ENCODE measurements at places on chromosomes 7 and 10.

- no peak for DNase-seq
Observed at GRCh38 chr10:13904064-13904463, 317.3 kb downstream of the PRPF18 start.

DNA sequence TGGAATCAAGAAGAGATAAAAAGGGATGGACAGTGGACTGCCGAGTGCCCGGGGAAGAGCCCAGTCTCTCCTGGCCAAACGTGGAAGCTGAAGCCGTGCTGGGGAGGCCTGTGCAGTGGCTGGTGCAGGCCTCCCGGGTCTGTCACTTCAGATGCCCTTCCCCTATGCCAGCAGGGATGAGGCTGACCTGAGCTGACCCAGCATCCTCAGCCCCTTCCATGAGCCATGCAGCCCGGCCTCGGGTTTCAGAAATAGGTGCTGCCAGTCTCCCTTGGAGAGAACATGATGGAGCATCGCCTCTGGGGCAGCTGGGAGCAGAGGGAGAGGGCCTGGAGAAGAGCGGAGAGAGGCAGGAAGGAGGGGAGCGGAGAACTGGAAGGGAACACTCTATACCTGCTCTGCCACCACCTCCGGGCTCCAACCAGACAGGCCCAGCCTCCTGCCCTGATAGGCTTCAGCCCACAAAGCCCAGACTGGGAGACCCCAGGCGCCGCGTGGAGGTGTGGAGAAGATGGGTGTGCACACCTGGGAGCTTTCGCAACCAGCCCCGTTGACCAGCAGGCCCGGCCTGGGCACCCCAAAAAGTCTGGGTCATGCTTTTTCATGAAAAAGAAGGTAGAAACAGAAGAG, 68.6 kb upstream of the PPP2R2D start:
- DNase-seq: no peak

GRCh38 chr7:90401989-90402388, 1.3 kb upstream of the CLDN12 start:
- peak; percentile 34 for DNase-seq

- DNase-seq: no peak
Observed at GRCh38 chr7:1508277-1508758, 4.1 kb upstream of the INTS1 start.

- no peak for DNase-seq
Observed at GRCh38 chr10:64113792-64114191, 592.6 kb downstream of the REEP3 start.

- DNase-seq: no peak
Observed at GRCh38 chr7:90224195-90224594, 12.7 kb downstream of the STEAP2 start.

DNA sequence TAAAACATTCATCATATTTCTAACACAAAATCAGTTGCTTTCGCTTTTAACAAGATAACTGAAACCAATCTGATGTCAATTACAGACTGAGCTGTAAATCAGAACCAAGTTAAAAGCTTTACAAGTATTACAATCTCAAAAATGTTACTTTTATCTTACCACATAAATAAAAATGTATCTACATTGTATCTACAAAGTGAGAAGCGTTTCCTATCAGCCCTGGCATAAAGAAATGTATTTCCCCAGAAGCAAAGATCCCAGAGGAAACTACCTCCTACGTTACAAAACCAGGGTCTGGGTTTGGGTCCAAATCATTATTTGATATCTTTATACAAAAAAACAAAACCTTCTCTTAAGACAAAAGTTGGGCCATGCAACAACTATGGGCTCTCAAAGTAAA, 2.6 kb downstream of the SMURF1 start:
- no peak for DNase-seq

GRCh38 chr10:22977751-22978150, 49.9 kb downstream of the ARMC3 start:
- no peak for DNase-seq

DNA sequence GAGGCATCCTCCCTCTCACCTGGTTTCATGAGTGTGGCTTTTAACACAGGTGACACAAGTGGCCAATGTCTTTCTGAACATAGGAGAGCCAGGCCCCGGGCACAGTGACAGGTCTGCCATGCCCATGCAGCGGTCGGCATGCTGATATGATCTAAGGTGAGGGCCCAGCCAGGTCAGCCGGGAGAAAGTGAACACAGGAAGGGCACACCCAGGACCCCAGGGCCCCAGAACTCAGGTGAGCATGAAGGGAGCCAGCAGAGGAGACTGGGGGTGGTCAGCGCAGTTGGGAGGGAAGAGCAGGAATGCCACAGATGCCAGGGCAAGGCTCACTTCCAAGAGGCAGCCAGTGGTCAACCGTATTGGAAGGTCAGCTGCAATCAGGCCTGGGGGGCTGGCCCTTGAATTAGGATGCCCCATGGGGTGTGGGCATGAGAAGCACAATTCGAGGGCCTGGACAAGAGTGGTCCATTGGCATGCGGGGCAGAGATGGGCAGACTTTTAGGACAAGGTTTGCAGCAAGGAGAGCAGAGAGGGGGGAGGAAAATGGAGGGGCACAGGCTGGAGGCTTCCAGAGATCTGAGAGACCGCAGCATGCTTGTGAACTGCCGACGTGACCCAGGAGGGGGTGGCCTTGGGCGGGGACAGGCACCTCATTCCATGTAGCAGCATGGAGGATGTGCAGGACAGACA, 3.9 kb upstream of the INPP5A start:
- DNase-seq: no peak

GRCh38 chr10:1100691-1101368, 44.6 kb downstream of the WDR37 start:
- no peak for DNase-seq

DNA sequence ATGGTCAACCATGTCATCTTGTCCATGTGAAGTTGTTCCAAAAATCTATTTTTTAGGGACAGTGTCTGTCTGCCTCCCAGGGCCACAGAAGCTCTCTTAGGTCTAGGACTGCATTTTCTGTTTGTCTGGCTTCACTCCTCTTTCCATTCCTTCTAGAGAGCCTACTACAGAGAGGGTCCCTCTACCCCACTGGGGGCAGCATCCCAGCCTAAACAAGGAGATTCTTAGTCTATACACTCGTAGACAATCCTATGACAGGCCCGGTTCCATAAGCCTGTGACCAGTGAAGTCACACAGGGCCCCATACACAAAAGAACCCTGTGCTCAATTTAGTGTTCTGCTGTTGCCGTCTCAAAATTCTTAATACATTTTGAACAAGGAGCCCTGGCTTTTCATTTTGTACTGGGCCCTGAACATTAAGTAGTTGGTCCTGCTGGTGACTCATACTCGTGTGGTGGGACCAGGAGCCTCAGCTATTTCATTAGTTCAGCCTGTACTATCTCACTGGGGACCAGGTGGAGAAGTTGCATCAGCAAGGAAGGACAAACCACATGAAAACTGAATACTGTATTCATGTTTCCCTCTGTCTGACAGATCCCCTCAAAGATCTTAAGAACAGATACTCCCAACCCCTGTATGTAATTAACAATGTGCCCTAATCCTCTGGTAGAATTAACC, 23.5 kb upstream of the FAM180A start:
- DNase-seq: no peak

DNA sequence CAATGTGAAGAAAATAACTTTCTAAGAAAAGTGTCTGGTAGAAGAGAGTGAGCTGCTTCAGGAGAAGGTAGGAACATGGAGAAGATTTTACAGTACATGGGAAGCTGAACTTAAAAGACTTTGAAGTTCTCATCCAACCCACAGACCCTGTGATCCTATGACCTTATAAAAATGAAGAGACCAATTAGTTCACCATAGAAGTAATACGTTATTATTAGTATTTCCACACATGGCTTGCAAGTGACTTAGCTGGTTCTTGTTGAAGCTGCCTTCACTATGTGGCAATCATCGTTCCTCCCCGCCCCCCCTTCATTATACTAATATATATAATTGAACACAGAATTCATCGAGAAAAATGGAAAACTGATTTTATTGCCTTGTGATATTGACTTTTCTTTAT, 129.1 kb downstream of the SND1 start:
- no peak for DNase-seq

DNA sequence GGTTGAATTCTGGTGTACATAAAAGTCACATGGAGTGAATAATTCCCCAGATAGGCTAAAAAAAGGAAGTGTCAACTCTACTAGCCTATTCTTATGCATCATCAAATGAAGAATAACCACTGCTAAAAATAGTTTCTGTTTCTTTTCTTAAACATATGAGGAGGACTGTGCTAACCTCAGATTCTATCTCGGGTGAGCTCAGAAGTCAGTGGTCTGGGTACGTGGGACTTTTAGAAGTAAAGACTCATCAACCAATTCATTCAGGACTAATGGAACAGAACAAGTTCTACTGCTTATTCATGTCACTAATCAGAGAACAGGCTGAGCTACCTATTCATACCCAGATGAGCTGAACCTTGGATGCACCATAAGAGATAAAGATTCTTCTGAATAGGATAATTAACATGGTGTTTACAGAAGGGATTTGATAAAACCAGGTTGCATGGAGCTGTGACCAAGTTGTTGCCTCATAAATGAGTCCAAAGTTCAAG, 9.5 kb upstream of the ASAH2 start:
- DNase-seq: no peak

- no peak for DNase-seq
Observed at GRCh38 chr7:78095549-78095948, 297.0 kb downstream of the PHTF2 start.

GRCh38 chr10:26881600-26882331, 21.0 kb upstream of the ABI1 start:
- DNase-seq: peak; percentile 21

- no peak for DNase-seq
Observed at GRCh38 chr10:75932921-75933320, 501.5 kb downstream of the LRMDA start.

GRCh38 chr7:68461430-68461829, 1136.8 kb upstream of the AUTS2 start:
- no peak for DNase-seq

DNA sequence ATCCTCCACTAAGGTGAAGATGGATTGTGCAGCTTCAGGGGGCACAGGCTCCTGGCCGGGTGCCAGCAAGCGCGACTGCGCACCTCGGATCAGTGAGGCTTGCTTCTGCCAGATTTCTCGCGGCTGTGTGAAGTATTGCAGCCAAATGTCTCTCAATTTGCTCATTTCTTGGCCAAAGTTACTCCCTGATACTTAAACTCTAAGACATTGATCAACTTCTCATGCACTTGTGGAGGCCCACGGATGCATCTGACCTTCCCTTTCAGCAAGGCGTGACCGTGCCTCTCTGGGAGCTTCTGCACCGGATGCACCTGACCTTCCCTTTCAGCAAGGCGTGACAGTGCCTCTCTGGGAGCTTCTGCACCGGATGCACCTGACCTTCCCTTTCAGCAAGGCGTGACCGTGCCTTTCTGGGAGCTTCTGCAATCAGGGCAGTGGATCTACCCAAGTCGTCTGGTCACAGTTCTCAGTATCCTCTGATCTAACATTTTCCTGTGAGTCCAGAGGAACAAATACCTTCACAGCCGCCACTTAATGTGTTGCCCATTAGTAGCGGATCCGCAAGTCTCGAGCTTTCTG, 248.3 kb downstream of the ADARB2 start:
- DNase-seq: no peak

- DNase-seq: peak; percentile 0
Observed at GRCh38 chr10:15349112-15349511, 22.0 kb downstream of the FAM171A1 start.

DNA sequence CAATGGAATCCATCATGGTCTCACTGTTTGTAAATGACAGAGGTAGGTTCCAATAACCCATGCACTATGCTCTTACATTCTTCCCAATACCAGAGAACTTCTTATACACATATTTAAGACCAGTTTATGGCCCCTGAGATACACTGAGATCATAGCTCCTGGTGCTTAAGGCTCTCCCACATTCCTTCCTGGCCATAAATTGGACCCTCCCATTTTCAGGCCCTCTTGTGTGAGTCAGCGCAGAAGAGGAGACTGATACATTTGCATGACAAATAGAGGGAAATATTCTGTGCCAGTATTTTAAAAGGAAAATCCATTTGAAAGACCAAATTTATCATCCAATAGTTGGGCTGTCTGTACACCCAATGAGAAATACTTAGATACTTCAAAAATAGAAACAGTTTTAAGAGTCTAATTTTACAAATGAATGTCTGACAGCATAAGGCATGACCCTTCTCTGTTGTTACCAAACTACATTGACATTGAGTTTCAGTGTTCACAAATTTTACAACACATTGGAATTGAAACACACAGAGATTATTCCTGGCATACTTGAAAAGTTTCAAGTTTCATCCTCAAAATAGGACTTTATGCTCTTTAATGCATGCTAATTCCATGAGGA, 35.3 kb downstream of the SLC16A9 start:
- DNase-seq: no peak

GRCh38 chr7:101782476-101782875, 35.0 kb upstream of the CUX1 start:
- no peak for DNase-seq

DNA sequence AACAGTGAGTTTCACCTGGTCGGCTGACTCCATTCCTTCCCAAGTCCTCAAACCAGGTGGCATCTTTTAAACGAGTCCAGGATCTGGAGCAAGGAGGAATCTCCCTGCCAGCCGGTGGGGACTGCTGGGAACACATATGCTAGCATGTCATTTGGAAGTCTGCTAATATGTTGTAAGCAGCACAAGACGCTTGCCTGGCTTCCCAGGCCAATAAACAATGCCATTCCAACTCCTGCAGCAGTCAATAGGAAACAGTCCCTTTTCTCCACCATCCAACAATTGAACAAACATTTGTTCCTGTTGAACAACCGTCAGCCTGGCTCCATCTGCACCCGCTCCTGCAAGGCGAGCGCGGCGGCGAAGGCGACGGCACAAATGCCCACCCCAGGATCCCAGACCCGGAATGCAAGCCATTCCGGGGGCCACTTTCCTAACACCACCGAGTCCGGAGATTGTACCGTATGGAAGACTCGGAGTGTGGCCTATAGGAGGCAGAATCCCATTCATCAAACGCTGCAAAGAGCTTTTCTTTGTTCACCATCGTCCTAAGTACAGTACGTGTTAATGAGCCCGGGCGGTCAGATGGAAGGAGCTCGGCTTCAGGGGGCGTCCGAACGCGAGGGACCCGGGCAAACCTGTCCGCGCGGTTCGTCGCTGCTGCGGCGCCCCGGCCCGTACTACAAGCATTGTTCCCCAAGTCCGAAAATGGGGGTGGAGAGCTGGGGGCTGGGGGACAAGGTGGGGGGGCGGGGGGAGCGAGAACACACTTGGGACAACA, 1.6 kb downstream of the FAM53B start:
- no peak for DNase-seq

DNA sequence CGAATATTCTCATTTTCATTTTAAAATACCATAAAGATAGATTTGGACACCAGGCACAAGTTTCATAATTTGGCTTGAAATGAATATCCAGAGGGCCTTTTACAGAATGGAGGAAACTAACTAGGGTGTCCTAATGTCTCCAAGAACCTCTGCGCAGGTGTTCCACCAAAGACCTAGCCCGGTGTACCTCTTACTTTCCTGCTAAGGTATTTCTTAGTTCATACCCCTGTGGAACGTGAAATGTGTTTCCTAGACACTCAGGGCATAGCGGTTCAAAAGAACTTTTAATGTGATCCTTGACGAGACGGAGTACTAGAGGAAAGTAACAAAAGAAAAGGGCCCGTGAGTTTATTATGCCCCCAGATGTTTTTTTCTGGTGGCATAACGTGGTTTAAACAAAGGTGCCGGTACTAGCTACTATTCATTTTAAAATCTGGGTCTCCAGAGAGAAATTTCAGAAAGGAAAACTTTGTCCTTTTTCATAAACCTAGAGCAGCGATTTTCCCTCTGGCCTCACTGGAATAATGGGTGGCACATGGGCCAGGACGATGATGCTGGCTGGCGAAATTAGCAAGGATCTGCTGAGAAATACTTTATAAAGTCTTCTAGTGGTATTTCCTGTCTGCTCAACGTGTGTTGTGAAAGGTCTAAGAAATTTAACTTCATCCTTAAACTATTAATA, 1.4 kb downstream of the APBB1IP start:
- DNase-seq: no peak
